ENCODE measurements at places on chromosomes 3 and 15.

DNA sequence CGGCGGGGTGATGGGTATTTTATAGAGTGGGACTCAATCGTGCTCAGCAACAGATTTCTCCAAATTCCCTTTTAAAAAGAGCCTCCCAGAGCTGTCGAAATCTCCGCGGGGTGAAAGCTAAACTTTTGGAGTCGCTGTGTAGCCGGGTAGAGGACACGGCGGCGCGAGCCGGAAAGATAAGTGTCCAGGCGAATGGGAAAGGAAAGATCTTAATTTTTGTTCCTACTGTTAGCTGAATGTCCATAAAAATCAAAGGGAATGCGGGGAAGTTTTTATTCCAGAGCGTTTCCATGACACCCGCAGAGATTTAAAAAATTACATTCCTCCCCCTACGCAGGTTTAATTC is 9.1 kb downstream of the EOMES start:
- DNase-seq = no peak

DNA sequence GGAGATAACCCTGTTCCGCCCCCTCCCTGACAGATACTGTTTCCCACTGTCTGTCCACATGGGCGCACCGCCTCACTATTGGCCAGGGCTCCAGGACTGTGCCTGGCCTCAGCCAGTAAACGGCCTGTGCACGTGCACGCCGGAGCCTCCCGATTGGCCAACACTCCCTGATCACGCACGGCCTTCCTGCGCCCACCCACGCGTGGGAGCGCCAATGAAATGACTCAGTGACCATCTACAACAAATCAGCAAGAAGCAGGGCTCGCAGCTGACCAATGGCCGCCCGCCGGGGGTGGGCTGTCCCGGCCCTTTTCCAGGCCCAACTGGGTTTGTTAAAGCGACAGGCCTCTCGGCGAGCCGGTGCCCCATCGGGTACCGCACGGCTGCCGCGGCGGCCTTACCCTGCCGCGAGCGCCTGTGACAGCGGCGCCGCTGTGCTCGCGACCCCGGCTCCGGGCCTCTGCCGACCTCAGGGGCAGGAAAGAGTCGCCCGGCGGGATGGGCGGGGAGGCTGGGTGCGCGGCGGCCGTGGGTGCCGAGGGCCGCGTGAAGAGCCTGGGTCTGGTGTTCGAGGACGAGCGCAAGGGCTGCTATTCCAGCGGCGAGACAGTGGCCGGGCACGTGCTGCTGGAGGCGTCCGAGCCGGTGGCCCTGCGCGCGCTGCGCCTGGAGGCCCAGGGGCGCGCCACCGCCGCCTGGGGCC is at the start of gene ARRDC4:
Gene ARRDC4 (plus strand): TSS at position 340 of the 703 bp plus-strand sequence. CDS start 159 bp downstream, at position 499.
- DNase-seq = peak; percentile 95

- DNase-seq = peak; percentile 81
Measured at GRCh38 chr3:51391075-51391565, at the start of gene RBM15B. Gene RBM15B, plus strand, starts transcription at chr3:51391285. Its CDS starts 115 bp downstream, at chr3:51391400.

DNA sequence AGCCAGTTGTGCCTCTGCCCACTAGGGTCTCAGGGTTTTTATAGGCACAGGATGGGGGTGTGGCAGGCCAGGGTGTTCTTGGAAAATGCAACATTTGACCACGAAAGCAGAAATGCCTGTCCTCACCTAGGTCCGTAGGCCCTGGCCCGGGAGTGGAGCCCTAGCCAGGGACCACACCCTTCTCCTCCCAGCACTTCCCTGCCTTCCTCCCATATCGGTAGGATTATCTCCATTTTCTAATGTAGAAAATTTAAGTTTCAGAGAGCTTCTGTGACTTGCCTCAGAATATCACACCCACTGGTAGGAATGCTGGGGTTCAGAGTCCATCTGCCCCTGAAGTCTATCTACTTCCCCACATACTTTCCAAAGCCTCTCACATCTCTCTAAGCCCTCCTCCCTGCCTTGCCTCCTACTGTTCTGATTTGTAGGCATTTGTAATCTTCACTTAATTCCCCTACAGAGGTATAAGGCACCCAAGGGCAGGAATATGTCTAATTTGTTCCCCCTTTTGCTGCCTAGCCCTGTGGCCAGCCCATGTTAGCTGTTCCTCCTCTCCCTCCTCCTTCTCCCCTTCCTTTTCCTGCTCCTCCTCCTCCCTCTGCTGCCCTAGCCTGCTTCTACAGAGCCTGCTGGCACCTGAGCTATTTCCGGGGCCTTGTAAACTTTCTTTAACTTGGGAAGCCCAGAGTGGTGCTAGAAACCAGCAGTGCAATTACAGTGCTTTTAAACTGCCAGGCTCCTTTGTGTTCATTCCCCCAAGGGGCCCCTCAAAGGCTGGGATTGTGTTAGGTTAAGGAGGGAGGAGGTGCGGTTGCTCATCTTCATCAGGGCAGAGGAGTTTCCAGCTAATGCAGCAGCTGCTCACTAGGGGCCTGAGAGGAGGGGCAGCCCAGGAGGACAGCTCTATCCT is 71.1 kb downstream of the MRPL46 start:
- DNase-seq = no peak

Data from NCI-H1105 (cell line).